ENCODE measurements at places on chromosomes 13 and 19.
A peak's percentile ranks its signal among the peaks of the same experiment; 100 is the strongest.

DNA sequence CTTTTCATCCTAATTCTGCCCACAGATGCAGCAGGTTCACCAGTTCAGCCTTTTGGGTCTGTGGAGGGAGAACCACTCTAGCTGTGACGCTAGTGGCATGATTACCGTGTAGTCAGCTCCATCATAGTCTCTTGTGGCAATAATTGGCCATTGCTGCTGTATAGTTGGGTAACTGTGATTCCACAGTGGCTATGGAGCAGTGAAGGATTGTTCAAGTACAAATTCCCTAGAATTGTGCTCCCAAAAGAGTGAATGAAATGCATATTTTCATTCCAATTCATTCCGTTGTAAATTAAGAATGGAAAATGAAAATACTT is 856 bp downstream of the TEX26 start:
- no peak for DNase-seq

DNA sequence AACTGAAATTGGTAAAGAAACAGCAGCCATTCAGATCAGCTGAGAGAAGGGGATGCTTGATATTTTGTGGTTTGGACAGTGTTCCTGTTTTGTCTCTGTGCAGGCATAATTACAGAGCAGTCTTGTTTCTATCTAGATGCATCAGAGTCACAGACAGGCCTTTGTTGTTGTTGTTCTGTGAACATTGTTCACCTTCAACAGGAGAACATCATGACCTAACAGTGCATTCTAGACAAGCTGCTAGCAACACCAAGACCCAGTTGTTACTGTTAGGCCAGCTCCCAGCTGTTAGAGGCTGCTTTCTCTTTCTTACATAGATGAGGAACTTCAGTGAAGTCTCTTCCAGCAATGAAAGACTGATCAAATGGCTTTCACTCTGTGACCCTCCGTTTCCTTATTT is 8.5 kb upstream of the LSR start:
- DNase-seq: no peak

DNA sequence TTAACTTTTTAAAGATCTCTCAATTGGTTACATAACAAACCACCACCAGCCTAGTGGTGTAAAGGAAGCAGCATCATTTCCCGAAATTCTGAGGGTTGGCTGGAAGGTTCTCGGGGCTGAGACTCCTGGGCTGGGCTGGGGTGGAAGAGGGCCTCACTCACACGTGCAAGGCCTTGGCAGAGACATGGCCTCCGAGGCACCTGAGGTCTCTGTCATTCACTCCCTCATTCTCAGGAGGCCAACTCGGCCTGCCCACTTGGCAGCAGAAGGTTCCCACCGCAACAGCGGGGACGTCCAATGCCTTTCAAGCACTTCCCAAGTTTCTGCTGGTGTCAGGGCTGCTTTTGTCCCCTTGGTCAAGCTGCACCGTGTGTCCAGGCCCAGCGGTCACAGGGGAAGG is 18.6 kb upstream of the RASA3 start:
- no peak for DNase-seq

DNA sequence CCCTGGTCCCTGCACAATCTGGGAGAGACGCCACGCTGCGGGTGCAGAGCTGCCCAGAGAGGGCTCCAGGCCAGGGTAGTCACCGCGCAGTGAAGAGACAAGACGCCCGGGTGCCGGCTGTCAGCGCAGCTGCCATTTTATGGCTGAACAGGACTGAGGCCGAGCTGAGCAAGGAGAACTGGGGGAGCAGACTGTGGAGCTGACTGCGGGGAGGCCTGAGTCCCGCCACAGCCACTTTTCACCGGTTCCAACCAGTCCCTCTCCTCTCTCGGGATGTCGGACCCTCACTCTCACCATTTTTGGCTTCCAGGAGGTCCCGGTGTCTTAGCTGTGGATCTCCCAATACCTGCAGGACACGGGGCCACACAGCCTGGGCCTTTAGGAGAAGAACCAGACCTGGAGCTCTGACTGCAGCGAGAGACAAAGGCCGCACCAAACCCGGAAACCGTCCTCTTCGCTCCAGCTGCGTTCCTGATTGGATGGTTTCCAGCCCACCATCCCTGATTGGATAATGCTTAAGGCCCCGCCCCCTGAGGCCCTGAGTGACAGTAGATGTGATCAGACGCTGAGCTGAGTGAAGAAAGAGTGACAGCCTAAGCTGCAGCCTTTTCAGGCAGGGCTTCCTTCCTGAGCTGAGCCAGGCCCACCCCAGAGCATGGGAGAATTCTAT is at the start of gene ZNF626:
Gene ZNF626 (minus strand): TSS at position 422 of the 670 bp plus-strand sequence. CDS start 125 bp downstream, at position 297.
- DNase-seq: peak; percentile 84

DNA sequence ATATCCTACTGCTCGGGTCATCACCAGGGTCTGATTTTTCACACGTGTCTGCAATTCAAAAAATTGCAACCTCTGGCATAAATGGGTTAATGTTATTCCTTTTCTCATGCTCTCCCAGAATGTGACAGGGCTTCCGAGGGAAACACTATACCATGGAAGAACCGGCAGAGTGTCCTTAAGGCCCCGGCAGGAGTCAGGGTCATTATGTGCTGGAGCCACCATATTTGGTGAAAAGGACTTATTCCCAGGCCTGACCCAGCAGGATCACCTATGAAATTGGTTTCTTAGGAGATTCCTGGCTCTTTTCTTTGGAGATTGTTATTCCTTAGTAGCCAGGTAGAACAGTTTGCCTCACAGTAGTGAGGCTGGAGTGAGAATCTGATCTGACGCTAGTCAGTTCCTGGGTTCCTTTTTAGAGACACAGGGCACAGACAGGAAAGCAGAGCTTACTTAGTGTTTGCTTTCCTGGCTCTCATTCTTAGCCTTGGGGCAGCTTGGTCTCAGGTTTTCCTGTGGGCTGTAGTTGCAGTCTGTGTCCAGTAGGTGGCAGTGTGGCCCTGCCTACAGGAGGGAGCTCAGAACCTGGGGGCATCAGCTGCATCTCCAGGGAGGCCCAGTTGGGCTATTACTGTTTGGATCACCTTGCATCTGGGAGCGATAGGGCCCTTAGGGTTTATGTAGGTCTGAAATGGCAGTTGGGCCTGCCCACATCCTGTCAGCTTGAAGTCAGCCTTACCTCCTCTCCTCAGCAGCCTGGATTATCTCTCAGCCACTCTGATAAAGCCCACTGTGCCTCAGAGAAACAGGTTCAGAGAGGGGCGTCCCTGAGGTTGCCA is 12.4 kb downstream of the SNRNP70 start:
- DNase-seq: peak; percentile 65

DNA sequence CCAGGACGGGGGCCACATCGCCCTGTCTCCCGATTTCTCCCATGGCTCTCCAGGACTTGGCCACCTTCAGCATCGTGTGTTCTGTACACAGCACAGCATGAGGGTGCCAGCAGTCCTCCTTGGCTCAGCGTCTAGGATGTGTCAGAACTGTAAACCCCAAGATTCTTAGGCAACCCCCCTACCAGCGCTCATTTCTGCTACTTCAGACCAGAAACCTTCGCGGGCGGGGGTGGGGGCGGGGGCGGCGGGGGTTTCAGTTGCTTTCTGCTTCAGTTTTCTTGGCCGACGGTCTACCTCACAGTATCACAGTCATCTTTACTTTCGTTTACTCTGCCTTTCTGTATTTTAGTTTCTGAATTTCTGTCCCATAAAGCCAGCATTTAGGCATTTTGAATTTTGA is 82.4 kb downstream of the GGACT start:
- no peak for DNase-seq

GRCh38 chr13:45928176-45928575 is 76.6 kb upstream of the SIAH3 start:
- DNase-seq: no peak

- no peak for DNase-seq
Observed at GRCh38 chr13:90824032-90824431, 523.5 kb upstream of the MIR17HG start.

DNA sequence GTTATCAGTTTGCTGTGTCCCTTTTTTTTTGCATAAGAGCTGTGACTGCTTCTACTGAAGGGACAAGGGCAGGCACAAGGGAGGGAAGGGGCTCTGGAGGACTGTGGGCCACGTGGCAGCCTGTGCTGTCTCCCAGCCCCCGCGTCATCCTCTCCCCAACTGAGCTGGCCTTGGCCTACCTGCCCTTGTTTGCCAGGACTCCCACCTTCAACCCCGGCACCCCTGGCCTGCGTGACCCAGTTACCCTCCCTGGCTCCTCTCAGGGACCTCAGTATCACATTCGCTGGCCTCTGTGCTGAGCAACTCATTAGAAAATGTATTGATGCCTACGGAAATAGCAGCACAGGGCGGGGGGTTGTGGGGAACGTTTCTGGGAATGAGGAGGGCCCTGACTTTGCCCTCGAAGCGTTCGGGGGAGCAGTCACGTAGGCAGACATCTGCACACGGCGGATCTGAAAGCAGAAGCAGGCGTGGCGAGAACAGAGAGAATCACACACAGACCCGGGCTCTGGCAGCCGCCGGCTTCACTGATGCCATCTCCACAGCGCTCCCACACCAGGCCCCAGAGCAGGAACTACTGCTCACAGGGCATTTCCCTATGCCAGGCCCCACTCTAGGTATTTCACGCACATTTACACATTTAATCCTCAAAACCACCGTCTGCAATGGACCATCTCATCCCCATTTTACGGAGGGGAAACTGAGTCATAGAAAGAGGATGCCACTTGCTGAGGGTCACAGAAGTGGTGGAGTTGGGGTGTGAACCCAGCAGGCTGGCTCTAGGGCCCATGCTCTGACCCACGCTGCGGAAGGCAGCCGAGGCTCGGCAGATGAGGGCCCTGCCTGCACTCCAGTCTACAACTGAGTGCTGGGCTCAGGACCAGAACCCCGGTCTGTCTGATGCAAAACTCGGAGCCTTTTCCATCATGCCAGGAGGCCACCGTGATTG is 5.7 kb upstream of the ATF5 start:
- no peak for DNase-seq

- no peak for DNase-seq
Observed at GRCh38 chr19:12946092-12946721, 545 bp downstream of the RAD23A start.

DNA sequence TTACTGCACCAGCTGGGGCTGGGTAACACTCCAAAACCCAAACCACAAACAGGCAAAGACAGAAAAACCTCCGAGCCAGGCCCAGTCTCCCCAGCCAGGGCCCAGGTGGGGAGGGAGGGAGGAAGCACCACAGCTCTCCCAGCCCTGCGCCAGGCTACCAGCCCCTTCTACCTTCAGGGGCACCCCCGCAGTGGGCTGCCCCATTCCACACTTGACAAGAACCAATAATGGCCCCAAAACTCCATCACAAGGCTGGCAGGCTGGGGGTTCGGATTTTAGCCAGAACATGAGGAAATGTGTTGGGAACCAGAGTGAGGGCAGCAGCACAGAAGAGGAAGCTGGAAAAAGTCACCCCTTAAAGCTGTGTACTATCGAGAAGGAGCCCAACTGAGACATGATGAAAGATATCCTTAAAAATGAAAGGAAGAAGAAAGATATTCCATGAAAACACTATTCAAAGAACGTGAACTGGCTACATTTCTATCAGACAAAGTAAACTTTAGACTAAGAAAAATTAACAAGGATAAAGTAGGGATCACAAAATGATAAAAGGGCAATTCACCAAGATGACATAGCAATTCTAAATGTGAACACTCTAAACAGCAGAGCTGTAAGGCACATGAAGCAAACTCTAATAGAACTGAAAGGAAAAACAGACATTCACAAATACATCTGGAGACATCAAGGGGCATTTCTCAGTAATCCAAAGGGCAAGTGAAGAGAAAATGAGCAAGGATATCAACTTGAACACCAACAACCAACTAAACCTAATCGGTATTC is 12.9 kb downstream of the TUBGCP3 start:
- DNase-seq: no peak

DNA sequence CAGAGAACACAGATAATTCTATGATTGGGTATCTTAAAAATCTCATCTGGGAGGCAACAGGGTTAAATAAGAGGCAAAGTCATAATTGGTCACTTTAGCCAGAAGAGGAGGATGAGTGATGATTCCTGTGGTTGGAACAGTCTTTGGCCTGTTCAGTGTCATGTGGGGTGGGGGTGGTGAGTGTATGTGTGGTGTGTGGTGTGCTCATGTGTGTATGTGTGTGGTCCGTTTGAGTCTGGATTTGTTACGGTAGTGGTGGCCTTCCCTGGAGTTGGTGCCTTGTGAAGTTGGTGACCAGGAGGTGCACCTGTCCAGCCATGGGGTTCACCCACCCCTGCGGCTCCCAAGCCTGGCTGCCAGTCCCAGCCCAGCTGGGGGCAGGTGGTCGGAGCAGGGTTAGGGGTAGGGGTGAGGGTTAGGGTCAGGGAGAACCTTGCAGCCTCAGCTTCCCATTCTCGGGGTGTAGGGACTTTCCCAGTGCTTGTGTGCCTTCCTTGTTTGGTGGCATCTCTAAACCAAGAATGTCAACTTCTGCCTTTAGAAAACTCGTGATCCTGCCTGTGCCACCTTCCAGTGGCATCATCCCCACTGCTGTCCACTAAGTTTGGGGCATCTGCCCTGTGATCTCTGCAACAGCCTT is 97.5 kb downstream of the RAB20 start:
- DNase-seq: no peak

DNA sequence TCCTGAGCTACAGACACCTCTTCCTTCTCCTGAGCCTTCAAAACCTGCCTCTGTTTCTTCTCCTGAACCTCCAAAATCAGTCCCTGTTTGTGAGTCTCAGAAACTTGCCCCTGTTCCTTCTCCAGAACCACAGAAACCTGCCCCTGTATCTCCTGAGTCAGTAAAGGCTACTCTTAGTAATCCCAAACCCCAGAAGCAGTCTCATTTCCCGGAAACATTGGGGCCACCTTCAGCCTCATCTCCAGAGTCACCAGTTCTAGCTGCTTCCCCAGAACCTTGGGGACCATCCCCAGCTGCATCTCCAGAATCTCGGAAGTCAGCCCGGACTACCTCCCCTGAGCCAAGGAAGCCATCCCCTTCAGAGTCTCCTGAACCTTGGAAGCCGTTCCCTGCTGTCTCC is 10.0 kb downstream of the CHAMP1 start:
- no peak for DNase-seq

DNA sequence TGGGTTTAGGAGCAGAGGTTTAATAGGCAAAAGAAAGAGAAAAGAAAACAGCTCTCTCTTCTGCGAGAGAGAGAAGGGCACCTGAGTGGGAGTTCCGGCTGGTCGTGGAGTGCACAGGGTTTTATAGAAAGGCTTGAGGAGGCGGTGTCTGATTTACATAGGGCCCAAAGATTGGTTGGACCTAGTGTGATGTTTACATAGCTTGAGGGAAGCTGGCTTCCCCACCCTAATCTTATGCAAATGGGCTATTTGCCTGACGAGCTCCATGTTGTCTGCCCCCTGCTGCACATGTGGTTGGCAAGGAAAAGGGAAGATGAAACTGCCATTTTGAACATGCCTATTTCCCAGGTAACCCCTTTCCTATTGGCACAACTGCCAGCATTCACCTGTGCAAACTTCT is 21.5 kb upstream of the MEDAG start:
- no peak for DNase-seq

- DNase-seq: no peak
Observed at GRCh38 chr13:36907821-36908220, 12.2 kb downstream of the SMAD9 start.

GRCh38 chr19:42115219-42115618 is 17.0 kb downstream of the POU2F2 start:
- no peak for DNase-seq

GRCh38 chr19:10892256-10892655 is 20.9 kb downstream of the CARM1 start:
- no peak for DNase-seq

- no peak for DNase-seq
Observed at GRCh38 chr13:44620057-44620456, 43.9 kb upstream of the TSC22D1 start.
